ENCODE measurements at places on chromosomes 3 and 15. TPM values are rescaled to one million over a fixed set of nuclear protein-coding genes. Genes with fewer than 3 reads are reported as not detected.

DNA sequence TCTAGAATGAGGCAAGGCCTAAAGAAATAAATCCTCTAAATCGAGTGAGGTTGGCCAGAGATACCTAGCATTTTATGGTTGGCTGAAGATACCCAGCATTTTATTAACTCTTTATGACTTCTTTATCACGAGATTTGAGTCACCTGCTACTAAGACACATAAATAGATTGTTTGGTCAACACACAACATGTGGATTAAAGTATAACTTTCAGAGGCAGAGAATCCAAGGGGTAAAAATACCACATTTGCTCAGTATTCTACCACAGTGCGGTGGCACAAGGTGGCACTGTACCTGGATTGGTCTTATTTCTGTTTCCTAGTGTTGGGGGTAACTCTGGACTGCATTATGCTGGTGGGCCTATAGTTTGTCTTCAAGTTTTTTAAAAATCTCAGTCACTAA is 27.0 kb upstream of the VILL start:
- no peak for DNase-seq

GRCh38 chr3:172159376-172159775 is 120.0 kb downstream of the FNDC3B start:
- DNase-seq, result no peak

PARL gene
- total RNA-seq, result 61.8 TPM

RPP25 gene
- 1.3 TPM for total RNA-seq

MUC13 gene
- total RNA-seq, result 0.08 TPM

AHSG gene
- total RNA-seq, result not detected

Measured in heart left ventricle (tissue), 16 donors.